ENCODE measurements at places on chromosomes 3 and 15.

DNA sequence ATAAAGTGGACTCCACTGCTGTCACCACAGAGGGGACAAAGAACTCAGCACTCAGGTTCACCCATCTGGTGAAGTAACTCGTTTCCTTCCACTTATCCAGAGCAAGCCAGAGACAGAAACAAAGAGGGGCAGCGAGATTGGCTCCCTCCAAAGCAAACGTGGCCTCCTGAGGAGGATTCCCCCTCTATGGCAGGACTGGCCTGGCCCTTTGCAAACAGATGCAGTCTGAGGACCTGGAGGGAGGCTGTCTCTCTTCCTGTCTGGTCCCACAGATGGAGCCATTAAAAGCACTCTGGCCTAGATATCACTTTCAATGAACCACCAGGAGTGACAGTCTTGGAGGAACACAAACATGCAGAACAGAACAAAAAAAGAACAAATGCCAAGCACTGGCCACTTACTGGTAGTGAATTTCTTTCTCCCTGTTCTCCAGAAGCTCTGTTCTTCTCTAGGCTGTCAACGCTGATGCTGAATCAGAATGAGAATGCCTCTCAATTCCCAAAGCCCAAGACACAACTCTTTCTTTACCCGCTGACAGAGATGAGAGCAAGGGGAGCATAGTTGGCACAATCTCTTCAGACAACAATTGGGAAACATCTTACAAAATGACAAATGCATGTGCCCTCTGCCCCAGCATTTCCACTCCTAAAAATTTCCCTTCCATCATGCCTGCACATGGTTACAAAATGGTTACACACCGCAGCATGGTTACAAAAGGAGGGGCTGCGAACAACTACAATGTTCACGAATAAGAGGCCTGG lies 14.3 kb downstream of the KLHL25 start:
- DNase-seq: no peak

- no peak for DNase-seq
These were observed 7.0 kb upstream of the CPB1 start for GRCh38 chr3:148820361-148821245.

GRCh38 chr3:69011096-69011730 lies 2.3 kb downstream of the EOGT start:
- DNase-seq: no peak

GRCh38 chr3:180306691-180307090 lies 270.0 kb upstream of the PEX5L start:
- no peak for DNase-seq

DNA sequence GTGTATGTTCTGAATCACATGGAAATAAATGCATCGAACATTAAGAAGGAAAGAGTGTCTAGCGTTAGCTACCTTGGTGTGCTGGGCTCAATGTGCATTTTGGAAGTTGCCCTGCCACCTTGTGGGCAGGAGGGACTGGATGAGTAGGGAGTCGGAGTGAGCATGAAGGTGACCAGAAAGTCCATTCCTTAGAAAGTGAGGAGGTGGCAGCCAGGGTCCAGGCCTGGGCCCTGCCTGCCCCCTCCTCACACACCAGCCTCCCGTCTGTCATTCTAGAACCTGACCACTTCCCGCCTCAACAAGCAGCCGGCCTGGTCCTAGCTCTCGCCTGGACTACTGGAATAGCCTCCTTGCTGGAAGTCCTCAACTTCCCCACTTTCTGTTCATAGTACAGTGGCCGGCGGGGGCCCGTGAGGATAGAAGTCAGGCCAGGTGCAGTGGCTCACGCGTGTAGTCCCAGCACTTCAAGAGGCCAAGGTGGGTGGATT lies 10.2 kb upstream of the GATA2 start:
- DNase-seq: no peak

GRCh38 chr3:56769116-56769707 lies 32.5 kb downstream of the ARHGEF3 start:
- DNase-seq: no peak

GRCh38 chr15:93523481-93523880 lies 434.5 kb upstream of the RGMA start:
- DNase-seq: no peak

DNA sequence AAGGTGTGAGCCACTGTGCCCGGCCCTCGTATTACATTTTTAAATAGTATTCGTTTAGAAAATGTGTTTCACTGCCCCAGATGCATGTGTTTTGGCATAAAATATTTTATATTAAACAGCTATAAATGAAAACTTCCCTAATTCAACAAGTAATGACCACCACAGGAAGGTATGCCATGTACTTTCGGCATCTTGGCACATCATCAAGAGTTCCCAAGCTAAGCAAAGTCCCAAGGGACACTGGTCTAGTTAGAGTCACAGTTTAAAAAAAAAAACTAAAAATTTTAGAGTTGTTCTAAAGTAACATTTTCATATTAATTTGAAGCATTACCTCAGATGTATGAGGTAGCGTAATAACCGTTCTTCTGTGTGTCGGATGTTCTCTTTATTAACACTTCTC lies 15.6 kb upstream of the ARPP19 start:
- no peak for DNase-seq

DNA sequence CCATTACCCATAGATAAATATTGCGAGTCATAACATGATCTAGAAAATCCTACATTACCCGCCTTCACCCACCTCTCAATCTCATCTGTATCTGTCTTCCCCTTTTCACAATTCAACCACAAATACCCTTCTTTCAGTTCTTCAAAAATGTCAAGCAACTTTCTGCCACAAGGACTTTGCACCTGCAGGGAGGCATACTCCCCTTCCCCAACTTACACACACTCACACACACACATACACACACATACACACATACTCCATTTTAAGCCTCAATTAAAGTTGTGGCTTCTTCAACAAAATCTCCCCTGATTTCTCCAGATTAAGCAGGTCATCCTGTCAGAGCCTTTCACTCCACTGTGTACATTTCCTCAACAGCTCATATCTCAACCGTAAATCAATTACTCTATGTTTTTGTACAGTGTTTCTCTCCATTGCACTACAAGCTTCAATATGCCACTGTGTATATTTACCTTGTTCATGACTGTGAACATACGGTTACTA lies 33.1 kb upstream of the CCDC50 start:
- DNase-seq: no peak

DNA sequence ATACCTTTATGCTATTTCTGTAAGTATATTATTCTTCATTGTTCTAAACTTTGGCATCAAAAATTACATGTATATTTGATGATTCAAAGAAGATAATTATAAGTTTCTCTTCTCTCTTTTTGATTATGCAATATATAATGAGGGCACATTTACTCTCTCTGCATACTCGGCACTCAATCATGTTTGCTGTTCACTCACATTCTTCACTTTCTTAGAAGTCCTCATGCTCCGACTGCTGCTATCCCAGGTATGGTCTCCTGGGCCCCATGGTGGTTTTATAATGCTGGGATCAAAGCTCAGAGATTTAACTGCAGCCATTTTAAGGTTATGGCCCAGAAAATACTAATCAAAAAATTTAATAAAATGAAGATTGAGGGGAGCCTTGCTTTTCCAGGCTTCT lies 529.7 kb upstream of the IL12A start:
- DNase-seq: no peak

GRCh38 chr3:72724070-72724469 lies 124.2 kb downstream of the SHQ1 start:
- DNase-seq: peak; percentile 11

GRCh38 chr3:101036213-101036618 lies 43.0 kb upstream of the ABI3BP start:
- DNase-seq: peak; percentile 99
